ENCODE measurements at places on chromosomes 7 and 10. TPM values are rescaled to one million over a fixed set of nuclear protein-coding genes. Genes with fewer than 3 reads are reported as not detected.
A peak's percentile ranks its signal among the peaks of the same experiment; 100 is the strongest.

- DNase-seq = no peak
Observed at GRCh38 chr10:30857803-30858202, 173.9 kb downstream of the ZNF438 start.

GRCh38 chr10:79047875-79048638, 20.7 kb upstream of the ZMIZ1 start:
- no peak for DNase-seq

DNA sequence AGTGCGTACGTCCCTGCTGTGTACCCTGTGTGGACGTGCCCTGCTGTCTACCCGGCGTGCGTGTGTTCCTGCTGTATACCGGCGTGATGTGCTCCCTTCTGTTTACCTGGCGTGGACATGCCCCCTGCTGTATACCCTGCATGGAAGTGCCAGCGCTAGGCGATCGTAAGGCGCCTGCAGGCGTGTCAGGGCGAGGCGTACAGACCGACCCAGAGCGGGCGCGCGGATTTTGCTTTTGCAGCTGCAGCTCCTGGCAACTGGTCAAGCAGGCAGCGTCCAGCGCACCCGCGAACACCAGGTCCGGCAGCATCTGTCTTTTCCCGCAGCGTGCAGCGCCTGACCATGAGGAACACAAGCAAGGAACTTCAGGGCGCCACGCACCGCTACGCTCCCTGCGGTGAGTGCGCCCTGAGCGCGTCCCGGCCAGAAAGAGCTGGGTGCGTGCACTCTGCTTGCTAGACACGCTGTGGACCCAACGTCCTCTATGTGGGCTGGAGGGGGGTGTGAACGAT, 680 bp downstream of the C7orf57 start:
- peak; percentile 24 for DNase-seq

DNA sequence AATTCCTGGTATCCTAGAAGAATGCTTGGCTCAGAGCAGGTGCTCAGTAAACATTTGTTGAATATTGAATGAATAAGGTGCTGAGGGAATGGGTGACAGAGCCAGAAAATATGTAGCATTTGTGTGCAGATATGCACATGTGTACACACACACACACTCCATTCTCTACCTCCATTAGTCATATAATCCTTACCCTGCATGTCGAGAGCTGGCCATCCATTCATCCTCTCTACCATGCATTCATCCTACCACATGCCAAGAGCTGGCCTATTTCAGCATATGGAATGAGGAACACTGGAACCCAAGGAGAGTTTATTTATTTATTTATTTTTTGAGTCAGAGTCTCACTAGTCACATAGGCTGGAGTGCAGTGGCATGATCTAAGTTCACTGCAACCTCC, 284.8 kb downstream of the PLXNA4 start:
- DNase-seq = peak; percentile 47

The TCAF2 gene
- total RNA-seq = 9.7 TPM
